ENCODE measurements at places on chromosomes 6 and 20.

GRCh38 chr20:48186915-48187314 lies 401.6 kb upstream of the SULF2 start:
- no peak for DNase-seq

GRCh38 chr6:85364344-85364743 lies 85.5 kb upstream of the NT5E start:
- no peak for DNase-seq

DNA sequence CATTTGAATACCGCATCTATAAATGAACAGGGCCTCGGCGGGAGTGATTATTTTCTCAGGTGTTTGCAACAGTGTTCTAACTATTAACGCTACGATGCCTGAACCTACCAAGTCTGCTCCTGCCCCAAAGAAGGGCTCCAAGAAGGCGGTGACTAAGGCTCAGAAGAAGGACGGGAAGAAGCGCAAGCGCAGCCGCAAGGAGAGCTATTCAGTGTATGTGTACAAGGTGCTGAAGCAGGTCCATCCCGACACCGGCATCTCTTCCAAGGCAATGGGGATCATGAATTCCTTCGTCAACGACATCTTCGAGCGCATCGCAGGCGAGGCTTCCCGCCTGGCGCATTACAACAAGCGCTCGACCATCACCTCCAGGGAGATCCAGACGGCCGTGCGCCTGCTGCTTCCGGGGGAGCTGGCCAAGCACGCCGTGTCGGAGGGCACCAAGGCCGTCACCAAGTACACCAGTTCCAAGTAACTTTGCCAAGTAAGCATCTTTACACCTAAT lies 70.9 kb downstream of the HFE start:
- DNase-seq = no peak

GRCh38 chr6:44512868-44513741 lies 125.6 kb downstream of the CDC5L start:
- DNase-seq = peak; percentile 13

- peak; percentile 63 for DNase-seq
Measured at GRCh38 chr20:48066851-48067250, 281.6 kb upstream of the SULF2 start.

DNA sequence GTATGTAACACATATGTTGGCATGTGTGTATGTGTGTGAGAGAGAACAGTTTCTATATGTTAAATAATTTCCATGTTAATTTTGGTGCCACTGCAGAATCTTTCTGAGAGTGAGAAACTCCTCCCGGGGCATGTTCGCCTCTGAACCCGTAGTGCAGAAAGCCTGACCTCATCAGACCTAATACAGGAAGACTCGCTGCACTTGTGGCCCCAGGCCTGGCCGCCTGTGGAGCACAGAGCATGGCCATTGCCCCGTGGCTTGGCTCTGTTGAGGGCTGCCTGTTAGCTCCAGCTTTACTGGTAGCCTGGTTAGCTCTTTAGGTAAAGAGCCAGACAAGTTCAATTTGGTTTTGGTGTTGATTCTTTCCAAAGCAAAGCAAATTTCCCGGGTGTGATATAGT lies 25.5 kb downstream of the FARS2 start:
- no peak for DNase-seq

GRCh38 chr6:87308970-87309369 lies 13.4 kb upstream of the SMIM8 start:
- DNase-seq = no peak

GRCh38 chr6:34961082-34961481 lies 72.0 kb downstream of the ANKS1A start:
- no peak for DNase-seq

- DNase-seq = no peak
Measured at GRCh38 chr6:126477678-126478077, 137.8 kb downstream of the CENPW start.

DNA sequence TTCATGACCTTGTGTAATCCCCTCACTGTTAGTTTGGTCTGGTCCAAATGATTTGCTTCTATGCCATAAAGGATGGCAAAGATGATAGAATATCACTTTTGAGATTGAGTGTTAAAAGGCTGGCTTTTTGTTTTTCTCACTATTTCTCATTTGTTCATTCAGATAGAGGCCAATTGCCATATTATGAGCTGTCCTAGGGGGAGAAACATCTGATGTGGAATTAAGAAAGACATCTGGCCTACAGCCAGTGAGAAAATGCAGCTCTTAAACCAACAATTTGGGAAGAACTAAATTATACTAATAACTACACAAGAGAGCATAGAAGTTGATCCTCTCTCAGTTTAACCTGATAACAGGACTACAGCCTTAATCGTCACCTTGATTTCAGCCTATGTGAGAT lies 1668.6 kb downstream of the GRIK2 start:
- no peak for DNase-seq

GRCh38 chr6:39114388-39114703 lies 640 bp downstream of the SAYSD1 start:
- DNase-seq = no peak

GRCh38 chr6:151179321-151179720 lies 60.4 kb upstream of the AKAP12 start:
- no peak for DNase-seq

- no peak for DNase-seq
Measured at GRCh38 chr20:45998337-45998736, 10.4 kb upstream of the MMP9 start.

GRCh38 chr6:147434516-147434915 lies 74.0 kb upstream of the SAMD5 start:
- DNase-seq = no peak

GRCh38 chr6:43719511-43719910 lies 31.9 kb upstream of the MRPS18A start:
- no peak for DNase-seq

GRCh38 chr6:150877928-150878327 lies 12.4 kb downstream of the MTHFD1L start:
- DNase-seq = no peak

- DNase-seq = no peak
Measured at GRCh38 chr6:134117409-134117808, 65.0 kb upstream of the SLC2A12 start.

DNA sequence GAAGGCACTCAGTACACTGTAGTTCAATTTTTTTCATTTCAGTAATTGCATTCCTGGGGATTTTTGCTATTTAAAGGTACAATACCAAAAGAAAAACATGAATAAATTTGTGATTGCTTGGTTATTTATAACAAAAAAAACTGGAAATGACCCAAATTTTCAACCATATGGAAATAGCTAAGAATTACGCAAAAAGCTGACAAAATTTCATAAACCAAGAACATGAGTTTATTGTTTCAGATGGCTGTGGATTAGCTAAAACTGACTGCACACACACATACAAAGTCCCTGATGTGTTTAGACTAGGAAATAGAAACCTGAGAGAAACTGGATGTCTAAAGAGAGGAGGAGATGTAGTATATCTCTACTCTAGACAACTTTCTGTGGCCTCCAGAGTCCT lies 718.4 kb upstream of the CHD6 start:
- no peak for DNase-seq

DNA sequence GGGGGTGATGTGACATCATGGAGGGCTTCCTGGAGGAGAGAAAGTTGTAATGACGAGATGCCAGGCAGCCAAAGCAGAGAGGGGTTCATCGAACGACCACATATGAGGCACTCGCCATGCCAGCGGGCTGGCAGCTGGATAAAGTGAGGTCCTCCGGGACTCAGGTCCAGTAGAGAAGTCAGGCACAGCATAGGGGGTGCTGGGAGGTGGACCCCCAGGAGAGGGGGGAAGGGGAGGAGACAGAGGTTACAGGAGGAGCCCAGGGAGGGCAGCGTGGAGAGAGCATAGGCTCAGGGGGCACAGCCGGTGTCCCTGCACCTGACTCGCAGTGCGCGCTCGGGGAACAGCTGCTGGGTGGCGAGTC lies 174.7 kb downstream of the BMP7 start:
- peak; percentile 41 for DNase-seq

DNA sequence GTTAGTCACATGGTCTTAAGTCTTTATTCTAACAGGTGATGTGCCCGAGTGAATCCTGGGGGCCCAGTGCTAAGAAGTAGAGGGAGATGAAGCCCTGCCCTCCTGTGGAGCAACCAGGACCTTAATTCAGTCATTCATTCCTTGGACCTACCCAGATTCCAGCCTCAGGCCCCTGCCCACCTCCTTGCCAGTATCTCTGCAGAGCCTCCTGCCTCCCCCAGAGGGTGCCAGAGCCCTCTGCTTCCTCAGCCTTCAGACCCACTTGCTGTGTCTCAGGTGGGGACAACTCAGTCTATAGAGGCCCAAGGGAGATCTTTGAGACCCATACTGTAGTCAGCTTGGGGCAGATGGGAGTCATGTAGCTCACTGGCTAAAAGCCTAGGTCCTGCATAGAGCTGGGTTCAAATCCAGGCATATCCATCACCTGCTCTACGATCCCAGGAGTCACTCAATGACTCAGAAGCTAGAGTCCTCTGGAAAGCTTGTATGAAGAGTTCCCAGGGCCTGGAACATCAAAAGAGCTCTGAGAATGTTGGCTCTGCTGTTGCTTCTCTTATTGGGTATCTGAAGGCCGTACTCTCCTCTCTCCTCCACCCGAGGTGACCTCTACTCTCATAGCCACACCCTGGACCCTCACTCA lies 3.9 kb upstream of the SIGLEC1 start:
- peak; percentile 79 for DNase-seq

DNA sequence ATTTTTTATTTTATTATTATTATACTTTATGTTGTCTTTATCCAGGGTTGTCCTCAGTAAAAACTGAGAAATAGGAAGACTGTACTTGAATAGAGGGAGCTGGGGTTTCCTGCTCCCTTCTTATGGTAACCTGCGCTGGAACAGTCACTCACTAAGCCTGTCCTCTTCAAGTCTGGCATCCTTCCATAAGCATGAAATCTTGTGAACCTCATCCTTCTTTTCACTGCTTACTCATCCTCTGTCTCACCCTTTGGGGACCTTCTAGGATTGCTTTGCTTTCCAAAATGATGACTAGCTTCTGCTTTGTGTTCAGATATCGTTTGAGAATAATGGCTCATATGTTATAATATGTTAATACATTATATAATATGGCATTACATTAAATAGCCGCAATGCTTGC lies 90.6 kb downstream of the C6orf118 start:
- no peak for DNase-seq

DNA sequence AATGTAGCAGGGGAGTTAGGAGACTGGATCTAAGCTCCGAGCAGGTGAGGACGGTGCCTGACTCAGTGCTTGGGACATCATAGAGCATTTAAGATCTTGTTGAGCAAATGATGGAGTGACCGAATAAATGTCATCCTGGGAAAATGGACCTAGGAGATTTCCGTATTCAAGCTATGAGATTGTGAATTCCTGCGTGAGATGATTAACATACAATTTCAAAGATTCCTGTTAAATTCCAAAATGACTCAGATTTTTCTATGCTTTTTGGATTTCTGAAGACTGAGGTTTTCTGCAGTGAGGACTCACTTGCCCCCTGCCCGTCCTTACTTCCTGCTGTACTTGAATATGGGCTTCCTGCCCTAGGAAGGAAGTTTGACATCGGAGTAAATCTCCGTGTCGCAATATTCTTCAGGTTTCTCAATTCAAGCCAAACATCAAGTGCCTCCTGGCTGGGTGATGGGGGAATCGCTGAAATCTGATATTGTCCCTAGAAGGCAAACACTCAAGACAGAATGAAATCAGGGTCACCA lies 5.2 kb downstream of the SYTL3 start:
- no peak for DNase-seq

- no peak for DNase-seq
Measured at GRCh38 chr20:17878069-17878911, 90.3 kb downstream of the SNX5 start.

GRCh38 chr6:41199552-41200246 lies 1.2 kb downstream of the TREML2 start:
- peak; percentile 33 for DNase-seq

DNA sequence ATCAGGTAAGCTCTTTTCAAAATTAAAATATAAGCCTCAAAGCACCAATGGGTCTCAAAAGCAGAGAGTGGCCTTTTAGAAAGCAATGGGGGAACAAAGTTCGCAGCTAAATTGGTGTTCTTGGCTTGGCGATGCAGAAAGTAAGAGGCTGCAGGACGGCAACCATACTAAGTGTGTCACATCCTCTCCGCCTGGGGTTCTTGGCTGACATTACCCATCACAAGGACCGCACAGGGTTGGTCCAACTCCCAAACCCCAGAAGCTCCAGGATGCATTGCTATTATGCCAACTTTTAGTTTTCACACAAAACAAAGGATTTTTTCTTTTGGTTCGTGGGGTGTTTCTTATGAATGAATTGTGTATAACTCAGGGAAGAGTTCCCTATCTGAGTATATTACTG lies 124.8 kb downstream of the PRKN start:
- DNase-seq = no peak

- no peak for DNase-seq
Measured at GRCh38 chr6:170049641-170050561, 241.0 kb downstream of the DLL1 start.

DNA sequence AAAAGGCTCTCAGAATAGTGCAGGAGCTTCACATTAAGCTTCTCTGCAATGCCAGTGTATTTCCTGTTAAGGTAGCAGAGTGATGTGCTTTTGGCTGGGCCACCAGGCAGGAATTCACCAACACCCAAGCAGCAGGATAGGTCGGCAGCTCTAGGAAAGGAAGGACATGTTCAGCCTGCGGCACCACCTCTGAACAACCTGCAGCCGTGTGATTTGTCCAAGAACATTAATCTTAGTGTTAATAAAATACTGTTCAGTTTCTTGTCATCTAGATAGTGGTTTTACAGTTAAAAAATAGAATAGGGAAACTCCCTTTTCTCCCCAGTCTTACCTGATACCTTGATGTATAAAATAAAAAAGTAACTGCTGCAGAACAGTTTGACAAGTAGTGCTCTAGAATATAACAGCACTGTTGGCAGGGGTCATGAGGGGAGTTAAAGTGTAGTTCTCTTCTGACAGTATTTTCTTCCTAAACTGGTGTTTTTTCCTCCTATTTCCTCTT lies 18.8 kb downstream of the ZNF292 start:
- no peak for DNase-seq

- DNase-seq = no peak
Measured at GRCh38 chr20:17530153-17530552, 1.0 kb downstream of the BFSP1 start.

DNA sequence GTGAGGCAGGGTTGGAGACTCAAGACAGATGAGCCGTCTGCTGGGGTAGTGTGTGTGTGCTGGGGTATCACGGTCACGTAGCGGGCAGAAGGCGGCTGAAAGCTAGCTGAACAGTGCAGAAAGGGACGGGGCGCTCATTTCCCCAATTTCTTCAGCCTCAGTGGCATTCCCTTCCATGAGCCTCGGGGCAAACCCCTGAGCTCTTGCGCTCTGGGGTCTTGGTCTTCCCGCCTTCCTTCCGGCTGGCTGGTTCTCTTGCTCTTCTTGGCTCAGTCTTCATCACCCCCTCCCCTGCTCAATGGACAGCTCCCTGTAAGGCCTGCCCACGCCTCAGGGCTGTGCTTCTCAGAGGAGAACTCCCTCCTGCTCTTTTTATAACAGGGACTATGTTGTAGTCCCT lies 15.5 kb upstream of the TMEM181 start:
- DNase-seq = no peak
